Fibroblast of upper back skin (primary cell): ENCODE measurements at places on chromosomes 5 and 9.

- DNase-seq = peak; percentile 85
These were observed 177.3 kb upstream of the FST start for GRCh38 chr5:53303105-53303504.

GRCh38 chr5:174698156-174698555 is 26.2 kb upstream of the MSX2 start:
- DNase-seq = no peak

DNA sequence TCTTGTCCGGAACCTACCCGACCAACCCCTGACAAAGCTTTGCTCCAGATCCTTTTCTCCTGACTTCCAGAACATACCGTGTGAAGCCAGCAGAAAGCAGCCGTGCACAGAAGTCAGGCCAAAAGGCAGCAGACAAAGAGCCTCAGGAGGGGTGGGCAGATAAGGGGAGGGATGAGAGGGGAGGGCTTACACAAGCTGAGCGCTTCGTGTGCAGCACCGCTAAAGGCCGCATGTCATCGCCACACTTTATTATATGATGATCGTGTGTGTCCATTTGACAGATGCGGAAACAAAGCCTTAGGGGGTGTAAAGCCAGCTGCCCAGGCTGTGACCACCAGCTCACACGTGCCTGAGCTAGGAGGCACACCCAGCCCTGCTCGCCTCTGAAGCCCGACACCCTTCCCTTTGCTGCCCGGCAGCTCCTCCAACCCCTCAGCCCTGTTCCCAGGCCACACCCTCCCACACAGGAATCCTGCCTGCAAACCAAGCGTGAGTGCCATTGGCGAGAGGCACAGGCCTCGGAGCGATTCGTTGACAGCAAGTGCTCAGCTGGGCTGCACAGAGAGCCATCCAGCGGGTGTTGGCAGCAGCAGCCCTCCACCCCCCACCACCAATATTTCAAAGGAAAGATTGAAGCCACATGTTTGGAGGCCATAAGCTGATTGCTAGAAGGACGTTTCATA is 170.5 kb upstream of the SMIM23 start:
- no peak for DNase-seq

DNA sequence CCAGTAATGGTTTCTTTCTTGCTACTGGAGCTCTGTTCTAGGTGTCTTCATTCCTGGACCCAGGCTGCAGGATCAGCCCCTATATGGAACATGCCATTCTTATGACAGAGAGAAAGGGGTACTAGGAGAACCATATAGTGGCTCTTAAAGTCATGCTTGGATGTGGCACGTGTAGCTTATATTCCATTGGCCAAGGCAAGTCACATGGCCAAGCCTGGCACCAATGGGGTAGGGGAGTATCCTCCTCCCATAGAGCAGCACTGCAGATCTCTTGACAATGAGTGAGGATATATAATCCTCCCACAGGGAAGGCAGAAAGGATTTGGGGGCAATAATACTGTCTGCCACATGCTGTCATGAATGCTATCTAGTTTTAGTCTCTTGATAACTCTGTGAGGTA is 193.3 kb downstream of the PALM2AKAP2 start:
- no peak for DNase-seq

- no peak for DNase-seq
These were observed 36.8 kb downstream of the SAXO1 start for GRCh38 chr9:18996211-18996610.

DNA sequence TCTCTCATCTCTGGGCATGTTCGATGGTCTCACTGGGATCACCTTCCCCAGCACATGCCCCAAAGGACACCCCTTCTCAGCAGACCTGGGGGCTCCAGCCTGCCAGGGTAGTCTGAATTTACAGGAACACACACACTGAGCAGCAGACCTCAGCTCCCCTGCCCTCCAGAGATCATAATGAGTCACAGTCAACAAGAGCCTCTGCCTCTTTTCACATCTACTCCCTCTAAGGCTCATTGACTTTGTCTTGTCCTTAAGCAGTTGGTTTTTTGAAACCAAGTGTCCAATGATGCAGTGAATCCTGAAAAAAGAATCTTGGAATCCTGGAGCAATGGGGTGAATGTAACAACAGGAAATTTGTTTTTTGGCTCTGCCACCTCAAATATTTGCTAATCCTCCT is 20.8 kb downstream of the GABBR2 start:
- no peak for DNase-seq

DNA sequence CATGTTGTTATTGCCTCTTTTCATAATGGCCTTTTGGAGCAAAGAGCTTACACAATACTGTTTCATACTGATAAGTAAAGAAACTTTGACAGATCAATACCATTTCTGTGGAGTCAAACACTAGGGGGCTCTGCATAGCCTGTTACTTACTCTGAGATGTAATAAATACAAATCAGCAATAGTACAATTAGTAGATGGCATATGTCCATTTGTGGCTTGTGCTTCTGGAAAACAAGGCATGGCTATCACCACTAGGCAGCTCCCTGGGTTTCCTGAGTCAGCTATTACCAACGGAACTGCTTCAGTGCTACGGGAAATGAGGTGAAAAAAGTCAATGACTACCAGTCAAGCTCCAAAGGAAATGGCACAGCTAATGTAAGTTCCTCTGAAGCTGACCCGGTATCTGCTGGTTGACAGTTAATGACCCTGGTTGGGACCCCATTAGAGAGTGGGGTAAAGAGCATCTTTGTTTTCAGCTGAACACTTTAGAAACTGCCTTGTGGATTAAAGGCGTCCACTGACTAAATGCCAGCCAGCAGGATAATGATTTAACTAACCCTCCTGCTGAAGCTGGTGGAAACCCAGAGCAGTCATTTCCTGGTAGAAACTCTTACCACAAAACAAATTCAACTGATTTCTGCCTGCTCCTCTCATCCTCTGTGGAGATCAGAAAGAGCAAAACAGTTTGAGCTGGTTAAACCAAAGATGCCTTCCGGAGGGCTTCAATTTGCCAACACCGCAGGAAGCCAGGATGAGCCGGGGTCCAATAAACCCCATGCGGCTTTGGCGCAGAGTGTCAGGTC is 69.0 kb upstream of the FAM169A start:
- peak; percentile 62 for DNase-seq

DNA sequence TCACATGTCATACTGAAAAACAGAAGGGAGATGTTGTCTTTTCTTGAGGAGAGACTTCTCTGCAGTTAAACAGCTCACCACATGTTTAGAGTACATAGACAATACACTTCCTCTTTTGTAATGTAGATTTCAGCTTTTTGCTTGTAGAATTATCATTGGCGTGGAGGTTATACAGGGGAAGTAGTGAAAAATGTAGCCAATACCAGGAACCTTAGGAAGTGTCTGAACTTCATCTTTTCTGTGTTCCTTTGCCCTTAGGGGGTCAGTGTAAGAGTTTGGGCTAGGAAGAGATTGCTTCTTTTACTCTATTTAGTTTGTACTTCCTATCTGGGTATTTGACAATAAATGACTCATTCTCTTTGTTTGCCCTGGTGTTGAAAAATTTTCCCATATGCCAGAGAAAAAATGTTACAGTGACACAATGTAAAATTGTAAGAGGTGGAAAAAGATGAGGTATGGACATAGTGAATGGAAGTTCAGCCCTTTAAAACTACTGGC is 21.0 kb upstream of the CDKN2B start:
- peak; percentile 46 for DNase-seq

DNA sequence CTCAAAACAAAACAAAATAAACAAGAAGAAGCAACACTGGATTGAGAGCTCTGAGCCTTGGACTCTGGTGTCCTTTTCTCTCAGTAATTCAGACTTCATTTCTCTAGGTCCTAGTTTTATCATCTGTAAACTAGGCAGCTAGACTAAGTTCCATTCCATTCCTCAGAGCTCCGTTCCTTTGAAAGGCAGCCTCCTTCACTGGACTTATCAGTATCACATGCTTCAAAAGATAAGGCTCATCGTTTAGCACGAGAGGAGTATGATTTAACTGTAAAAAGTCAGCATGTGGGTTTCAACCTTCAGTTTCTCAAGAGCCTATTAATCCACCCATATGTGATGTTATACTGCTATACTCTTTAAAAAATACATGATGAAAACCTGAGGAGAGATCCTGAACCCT is 1.6 kb downstream of the ATP10B start:
- no peak for DNase-seq
